ENCODE measurements at places on chromosomes 7 and 10.

GRCh38 chr7:66213637-66214036, 8.5 kb downstream of the TPST1 start:
- DNase-seq = no peak

- DNase-seq = no peak
These were observed 67.8 kb downstream of the SLC13A1 start for GRCh38 chr7:123131961-123132360.

DNA sequence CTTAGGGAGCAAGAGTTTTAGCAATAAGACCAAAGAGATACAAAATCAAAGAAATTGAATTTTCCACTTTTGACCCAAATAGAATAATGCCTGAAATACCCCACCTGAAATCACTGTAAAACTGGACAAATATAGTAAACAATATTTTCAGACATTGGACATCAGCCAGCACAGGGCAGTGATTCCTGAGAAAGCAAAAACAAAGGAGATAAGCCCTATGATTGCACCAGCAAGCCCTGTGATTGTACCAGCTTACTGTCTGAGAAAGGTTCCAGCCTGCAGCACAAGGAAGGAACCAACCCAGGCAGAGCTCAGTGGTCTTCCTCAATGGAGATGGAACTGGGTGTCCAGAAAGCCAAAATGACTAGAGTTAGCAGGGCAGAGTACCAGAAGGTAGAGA, 10.3 kb downstream of the TMEM106B start:
- no peak for DNase-seq

DNA sequence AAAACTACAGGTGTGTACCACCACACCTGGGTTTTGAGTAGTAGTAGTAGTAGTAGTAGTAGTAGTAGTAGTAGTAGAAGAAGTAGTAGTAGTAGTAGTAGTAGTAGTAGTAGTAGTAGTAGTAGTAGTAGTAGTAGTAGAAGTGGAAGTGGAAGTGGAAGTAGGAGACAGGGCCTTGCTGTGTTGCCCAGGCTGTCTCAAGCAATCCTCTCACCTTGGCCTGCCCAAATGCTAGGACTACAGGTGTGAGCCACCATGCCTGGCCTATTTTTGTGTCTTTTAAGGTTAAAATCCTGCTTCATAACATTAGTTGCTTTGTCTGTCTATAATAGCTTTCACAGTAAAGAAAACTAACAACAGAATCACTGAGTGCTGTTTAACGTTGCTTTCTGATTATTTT, 111.7 kb downstream of the PODXL start:
- no peak for DNase-seq

DNA sequence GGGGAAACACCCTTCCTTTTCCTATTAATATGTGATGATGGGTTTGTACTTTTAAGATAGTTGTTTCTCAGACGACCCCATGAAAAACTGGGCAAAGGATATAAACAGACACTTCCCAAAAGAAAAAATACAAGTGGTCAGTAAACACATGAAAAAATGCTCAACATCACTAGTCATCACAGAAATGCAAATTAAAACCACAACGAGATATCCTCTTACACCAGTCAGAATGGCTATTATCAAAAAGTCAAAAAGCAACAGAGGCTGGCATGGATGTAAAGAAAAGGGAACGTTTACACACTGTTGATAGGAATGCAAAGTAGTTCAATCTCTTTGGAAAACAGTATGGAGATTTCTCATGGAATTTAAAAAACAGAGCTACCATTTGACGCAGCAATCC, 111.4 kb upstream of the ZEB1 start:
- no peak for DNase-seq

DNA sequence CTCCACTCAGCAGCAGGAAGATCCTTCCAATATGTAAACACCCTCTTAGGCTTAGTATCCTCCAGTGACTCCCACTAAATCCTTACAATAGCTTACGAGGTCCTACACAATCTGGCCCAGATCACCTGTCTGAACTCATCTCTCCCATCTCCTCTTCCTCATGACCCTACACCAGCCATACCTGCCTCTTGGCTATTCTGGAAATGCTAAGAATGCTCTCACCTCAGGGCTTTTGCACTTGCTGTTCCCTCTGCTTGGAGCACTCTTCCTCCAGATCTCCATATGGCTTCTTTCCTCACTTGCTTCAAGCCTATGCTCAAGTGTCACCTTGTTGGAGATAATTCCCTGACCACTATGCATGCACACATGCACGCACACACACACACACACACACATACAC, 50.8 kb upstream of the FRMD4A start:
- no peak for DNase-seq

DNA sequence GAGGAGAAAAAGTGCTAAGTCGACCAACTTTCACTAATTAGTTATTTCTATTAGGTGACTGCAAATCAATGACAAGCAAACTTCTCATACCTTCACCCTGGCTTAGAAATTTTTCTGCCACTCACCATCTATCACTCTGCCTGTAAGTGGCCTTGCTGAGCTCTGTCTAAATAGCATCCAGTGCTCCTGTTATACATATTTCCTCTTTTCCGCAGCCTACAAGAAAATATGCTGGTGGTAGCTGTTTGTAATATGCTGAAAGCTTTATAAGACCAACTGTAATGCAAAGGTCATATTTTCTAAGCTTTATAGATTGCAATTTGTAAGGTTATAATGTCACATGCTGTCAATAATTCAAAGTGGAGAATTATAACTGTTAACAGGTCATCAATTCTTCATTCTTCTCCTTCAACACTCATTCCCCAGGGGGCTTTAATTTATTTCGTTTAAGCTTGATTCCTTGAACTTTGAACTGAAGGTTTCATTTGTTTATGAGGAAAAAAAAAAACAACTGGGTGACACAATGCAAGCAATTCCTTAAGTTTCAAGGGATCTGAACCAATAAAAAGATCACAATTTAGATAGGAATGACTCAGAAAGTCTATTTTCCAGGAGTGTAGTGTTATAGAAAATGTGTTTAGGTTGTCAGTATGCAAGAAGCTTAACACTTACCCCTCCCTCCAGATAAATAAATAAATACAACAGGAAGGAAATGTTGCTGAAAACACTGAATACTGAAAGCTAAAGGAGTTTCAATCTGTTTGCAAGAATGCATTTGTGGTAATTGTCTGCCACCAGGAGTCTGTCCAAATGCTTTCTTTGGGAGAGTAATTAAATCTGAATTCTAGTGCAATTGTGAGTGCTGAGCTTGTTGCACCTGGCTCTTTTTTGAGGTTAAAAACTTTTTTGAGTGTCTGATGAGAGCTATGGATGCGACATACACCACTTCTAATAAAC, 183.7 kb downstream of the SORCS1 start:
- no peak for DNase-seq

All from RWPE1 (cell line).